ENCODE measurements at places on chromosomes 6 and 20.

DNA sequence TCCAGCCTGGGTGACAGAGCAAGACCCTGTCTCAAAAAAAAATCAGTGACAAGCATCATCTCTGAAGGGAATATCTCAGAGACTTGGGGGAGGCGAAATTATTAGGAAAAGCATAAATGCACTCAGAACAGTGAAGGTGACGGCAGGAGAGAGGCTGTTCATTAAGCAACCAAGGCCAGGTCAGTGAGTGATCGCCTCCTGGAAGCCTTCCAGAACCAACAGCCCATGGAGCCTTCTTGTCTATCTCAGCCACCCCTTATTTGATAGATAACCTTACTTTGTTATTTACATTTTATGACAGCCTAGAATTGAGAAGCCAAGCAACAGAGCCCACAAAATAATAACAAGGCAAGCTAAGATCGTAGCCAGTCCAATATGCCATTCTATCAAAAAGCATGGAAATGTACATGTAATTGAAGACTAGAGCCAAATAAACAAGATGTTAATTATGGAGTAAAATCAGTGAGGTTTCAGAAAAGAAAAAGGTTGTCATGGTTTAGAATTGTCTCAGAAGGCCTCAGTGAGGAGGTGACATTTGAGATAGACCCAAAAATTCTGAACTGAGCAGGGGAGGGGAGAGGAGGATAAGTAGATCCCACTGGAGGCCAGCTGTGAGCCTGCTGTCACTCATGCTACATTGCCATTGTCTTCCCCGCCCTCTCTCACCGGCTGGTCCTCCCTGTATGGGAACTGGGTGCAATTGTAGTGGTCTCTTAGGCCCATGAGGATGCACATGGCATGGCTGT lies 17.8 kb downstream of the BNIP5 start:
- no peak for DNase-seq

GRCh38 chr6:39199231-39199940 lies 29.9 kb downstream of the KCNK5 start:
- no peak for DNase-seq

DNA sequence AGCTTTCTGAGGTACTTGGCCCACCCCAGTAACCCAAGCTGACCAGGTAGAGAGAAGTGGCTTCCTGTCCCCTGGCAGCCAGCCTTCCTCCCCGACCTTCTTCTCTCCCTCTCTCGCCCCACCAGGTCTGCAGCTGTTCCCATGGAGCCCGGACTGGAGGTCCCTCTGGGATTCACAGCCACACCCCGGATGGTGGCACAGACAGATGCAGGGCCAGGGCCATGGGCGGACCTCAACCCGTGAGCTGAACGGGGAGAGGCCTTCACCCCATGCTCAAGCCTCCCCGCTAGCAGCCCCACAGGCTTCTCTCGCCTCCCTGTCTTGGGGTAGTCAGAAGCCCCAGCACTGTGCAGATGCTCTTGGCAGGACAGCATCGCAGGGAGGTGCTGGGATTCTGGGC lies 41.3 kb downstream of the CPXM1 start:
- DNase-seq: no peak

- no peak for DNase-seq
These were observed 8.7 kb downstream of the SNX21 start for GRCh38 chr20:45842169-45842812.

GRCh38 chr6:39843305-39844020 lies 51.3 kb downstream of the DAAM2 start:
- no peak for DNase-seq
